ENCODE measurements at places on chromosomes 12 and 14.

- no peak for DNase-seq
Observed at GRCh38 chr12:78018171-78018910, 187.6 kb downstream of the NAV3 start.

DNA sequence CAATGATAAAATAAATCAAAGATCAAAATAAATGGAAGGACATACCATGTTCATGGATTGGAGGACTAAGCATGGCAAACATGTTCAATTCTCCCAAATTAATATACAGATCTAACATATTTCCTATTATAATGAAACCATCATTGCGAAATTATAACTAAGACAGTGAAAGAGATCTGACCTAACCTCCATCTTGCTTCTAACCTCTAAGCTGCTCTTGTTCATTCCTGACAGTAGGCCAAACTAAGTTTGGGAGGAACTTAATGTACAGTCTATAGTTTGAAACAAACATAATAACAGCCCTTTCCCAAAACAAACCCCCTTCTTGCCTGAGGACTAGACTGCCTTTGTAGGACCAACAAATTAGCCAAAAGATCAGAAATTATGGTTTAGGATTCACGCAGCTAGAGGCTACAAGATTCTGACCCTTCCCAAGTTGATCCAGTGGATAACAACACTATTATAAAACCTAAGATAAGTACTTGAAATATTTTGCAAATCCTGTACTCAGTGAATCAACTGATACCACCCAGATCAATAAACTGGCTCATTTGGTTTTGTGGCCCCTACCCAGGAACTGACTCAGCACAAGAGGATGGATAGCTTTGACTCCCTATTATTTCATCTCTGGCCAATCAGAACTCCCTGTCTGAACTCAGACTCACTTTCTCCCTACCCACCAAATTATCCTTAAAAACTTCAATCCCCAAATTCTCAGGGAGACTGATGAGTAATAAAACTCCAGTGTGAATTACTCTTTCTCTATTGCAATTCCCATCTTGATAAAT, 41.7 kb upstream of the OR5AU1 start:
- no peak for DNase-seq

- DNase-seq, result no peak
Observed at GRCh38 chr14:101234244-101234937, 326.9 kb upstream of the DIO3 start.

GRCh38 chr12:119869720-119870119, 7.4 kb downstream of the CIT start:
- DNase-seq, result no peak

- no peak for DNase-seq
Observed at GRCh38 chr12:13304924-13305323, 108.4 kb downstream of the EMP1 start.

DNA sequence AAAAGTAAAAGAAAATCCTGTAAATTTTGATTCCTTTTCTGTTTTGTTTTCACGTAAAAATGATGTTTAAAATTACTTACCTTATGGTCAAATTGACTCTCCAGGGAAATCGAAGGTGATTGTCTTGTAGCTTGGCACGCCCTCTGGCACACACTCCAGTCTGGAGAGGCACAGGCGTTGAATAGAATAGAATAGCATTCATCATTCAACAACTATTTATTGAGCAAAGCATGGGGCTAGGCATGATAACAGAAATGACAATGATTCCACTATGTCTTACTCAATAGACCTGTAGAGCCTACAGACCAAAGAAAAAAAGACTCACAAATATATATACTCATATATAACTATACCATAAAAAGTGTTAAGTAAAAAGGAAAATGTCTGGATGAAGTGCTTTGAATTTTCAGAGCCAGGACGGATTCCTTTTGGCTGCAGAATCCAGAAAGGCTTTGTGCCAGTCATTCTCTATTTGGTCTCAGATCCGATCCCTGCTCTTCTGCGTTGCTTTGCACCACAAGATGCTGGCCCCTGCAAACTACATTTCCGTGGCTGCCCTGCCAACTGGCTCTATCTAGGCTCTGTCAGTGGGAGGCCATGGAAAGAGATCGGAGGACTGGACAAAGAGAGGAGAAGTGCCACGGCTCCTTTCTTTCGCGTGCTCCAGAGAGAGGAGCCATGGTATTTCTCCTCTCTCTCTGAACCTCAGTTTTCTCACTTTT, 231.8 kb downstream of the CRADD start:
- no peak for DNase-seq

DNA sequence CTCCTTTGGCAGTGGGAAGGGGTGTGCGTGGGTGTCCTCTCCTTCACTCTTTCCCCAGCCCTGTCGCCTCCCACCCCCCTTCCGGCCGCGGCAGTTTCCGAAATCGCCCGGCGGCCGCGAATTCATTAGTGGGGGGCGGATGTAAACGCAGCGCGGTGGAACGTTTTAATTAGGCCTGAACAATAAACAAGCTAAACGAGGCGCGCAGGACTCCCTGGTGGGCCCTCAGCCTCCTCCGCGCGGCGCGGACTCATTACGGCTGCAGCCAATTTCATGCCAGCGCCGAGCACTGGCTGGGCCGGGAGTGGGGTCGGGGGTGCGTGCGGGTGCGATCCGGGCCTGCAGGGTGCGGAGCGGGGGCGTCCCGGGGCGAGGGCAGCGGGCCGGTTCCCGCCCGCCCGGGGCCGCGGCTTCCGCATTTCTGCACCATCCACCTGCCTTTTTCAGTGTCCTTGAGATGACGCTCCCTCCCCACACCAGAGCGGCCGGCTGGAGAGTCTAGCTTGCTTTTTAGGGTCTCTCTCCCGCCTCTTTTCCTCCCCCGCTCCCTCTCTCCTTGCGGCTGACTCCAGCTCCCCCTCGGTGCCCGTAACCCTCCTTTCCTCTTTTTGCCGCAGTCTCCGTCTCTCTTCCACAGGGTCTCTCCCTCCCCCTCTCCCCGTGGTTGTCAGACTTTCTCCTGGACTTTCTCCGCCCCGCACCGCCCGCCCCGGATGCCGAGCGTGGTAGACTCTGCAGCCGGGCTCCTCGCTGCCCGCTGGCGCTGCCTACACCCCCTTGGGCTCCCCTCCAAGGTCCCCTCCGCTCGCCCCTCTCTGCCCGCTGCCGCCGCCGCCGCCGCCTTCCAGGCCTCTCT, at the start of gene CISTR:
Gene CISTR (minus strand): TSS at position 644 of the 856 bp plus-strand sequence.
- no peak for DNase-seq

DNA sequence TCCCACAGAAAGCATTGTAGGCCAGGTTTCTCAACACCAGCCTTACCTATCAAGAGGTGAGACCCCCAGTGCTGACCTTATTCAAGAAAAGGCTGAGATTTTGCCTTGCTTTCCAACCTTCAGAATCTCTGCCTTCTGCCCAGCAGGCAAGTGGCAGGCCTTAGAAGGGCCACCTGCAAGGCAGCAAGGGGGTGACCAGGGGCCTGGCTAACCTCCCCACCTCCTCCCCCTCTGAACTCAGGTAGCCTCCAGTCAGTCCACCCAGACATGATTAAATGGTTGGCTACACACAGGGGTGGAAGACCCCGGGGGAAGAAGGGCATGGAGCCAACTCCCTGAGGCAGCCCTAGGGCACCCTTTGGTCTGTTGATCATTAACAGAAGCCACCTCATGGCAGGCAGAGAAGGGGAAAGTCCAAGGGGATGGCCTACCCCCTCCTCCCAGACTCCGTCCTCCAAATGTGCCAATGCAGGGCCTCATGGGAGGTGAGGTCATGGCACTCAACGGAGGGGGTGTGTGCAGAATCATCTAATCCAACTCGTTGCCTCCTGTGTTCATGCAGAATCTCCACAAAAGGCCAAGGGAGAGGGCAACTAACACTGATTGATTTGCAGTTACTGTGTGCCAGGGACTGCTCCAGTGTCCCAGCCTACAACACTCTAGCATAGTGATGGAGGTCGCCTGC, 8.5 kb downstream of the ZFP36L1 start:
- no peak for DNase-seq

DNA sequence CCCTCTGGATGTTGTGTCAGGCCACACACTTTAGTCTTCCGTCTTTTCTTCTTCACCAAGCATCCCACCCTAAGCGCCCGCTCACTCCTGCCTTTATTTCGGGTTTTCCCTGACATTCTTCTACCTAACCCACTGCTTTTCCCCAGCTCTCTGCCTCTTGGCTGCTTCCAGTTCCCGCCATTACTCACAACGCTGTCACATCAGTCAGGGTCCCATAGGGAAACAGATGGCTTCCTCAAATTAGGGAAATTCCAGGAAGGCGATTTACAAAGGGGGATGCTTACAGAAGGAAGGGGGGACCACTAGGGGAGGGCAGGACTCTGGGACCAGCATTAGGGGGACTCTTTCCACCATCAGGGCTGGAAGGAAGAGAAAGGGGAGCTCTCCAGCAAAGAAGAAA, 9.2 kb upstream of the PPP1R13B start:
- DNase-seq, result no peak

GRCh38 chr14:105865266-105865903, 339.0 kb downstream of the TMEM121 start:
- no peak for DNase-seq

DNA sequence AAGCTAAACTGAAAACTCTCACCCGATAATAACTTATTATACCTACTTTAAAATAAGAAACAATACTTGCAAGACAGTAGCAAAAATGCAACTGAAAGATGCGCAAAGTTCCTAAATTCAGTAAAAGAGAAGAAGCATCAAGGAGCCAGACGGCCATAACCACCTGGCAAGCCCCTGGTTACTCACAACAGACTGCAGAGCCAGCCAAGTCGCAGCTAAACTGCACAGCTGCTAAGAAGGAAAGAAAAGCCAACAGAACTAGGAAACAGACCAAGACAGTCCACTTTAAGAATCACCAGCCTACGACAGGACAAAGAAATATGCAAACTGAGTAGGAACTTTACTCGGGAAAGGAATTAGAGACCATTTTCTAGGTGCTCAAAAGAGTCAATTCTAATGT, 127.9 kb downstream of the TMTC1 start:
- DNase-seq, result no peak

GRCh38 chr12:111410431-111411184, 4.9 kb downstream of the SH2B3 start:
- DNase-seq, result no peak

GRCh38 chr12:108806921-108807320, 50.5 kb downstream of the SSH1 start:
- DNase-seq, result no peak
